Neuronal stem cell (in vitro differentiated cells): ENCODE measurements at places on chromosomes 11 and 22.
A peak's percentile ranks its signal among the peaks of the same experiment; 100 is the strongest.

- no peak for DNase-seq
Measured at GRCh38 chr11:44606472-44606871, 41.0 kb downstream of the CD82 start.

DNA sequence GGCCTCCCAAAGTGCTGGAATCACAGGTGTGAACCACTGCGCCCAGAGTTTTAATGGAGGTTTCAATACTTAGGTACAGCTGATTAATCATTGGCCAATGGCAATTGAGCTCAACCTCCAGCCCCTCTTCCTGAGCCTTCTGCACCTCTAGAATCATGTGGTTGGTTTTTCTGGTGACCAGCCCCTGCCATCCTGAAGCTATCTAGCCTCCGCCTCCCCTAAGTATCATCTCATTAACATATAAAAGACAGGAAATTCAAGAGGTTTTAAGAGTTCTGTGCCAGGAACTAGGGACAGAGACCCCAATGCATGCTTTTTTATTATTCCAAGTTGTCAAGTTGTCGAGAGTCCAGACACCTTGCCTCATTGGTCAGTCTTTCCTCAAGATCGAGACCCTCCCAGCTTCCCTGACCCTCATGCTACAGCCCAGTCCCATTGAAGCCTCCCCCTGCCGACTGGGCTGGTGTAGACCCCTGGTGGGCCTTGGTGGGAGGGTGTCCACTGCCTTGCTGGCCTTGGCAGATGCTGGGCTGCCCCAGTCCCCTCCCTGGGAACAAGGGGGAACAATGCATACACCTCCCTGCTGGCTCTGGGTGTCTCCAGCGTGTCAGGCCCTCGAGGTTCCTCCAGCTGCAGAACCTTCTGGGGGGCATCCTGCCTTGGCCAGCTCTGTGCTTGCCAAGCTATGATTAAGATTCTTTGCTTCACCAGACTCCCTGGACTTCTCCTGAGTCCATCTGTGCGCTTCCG, 148.0 kb downstream of the CTTN start:
- no peak for DNase-seq

DNA sequence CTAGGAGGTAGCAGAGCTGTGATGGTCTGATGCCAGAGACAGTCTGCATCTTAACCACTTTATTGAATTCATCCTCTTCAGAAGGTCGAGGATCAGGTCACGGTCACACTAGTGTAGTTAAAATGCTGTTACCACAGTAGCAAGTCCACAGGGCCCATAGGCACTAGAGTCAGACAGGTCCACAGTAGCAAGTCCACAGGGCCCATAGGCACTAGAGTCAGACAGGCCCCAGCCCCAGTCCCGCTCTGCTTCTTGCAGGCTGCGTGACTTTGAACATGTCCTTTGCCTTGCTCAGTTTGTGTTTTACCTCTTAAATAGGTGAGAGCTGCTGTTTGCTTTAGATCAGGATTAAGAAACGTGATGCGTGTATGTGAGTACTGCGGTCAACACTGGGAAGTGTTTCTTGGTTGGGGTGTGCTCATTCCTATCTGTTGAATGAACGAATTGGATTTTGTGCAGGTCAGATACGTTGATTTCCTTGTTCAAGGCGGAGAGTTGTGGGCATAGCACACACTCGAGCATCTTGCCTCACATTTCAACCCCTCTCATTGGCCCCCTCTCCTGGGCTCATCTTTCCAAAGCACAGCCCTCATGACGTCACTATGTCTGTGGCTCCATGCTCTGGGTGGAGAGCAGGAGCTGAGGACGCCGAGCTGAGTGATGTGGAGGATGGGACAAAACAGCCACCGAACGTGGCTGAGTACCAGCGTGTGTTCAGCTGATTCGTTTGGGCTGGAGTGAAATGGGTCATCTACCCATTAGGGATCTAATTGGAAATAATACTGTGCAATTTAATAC, 191.7 kb downstream of the TBC1D22A start:
- no peak for DNase-seq

DNA sequence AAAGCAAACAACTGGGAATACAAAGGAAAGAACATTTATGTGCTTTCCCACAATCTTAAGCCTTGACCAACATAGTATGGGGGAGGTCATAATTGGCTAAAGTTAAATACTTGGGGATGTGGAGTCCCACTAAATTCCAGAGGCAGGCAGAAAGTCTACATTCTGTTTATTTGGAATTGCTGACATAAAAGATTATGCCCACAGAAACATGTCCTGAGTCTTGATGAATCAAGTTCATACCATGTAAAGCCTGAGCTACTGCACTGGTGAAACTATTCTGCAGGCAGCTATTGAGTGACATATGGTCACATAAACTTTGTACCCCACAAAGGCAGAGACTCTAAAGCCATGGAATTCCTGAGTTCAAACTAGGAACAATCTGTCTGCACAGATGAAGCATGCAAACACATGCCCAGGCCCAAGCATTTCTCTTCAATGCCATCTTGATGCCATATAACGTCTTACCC, 69.9 kb upstream of the CHRM4 start:
- no peak for DNase-seq

DNA sequence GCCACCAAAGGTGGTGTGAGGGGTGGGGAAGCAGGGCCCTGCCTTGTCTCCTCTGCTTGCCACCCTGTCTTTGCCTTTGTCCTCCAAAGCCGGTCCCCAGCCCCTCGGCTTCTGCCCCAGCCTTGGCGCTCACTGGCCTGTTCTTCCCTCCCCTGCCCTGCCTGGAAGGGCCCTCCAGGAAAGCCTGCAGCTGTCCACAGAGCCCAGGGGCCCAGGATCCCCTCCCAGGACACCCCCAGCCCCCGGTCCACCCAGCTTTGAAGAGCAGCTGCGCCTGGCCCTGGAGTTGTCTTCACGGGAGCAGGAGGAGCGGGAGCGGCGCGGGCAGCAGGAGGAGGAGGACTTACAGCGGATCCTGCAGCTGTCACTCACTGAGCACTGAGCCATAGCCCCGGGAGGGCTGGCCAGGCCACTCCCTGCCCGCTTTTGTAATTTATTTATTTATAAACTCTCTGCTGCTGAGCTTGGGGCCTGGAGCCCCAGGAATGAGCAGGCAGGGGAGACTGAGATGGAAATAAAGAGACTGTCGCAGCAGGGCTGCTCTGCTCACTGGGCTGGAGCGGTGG, 1.3 kb upstream of the SSH3 start:
- no peak for DNase-seq

DNA sequence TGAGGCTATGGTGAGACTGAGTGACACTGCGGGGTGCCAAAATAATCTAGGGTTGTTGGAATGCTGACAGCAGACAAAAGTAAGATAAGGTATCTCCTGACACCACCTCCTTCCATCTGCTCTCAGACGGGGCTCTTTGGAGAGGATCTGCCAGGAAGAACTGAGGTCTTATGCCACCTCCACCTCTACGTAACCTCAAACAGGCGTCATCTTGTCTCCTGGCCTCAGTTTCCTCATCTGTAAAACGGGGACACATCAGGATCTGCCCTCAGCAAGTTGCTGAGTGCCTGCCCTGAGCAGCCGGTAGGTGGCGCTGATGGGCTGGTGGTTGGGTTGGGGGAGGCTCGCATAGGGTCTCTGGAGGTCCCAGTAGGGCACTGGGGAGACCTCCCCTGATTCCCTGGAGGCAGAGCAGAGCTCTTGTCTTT, 1.7 kb upstream of the MYEOV start:
- DNase-seq = peak; percentile 17

DNA sequence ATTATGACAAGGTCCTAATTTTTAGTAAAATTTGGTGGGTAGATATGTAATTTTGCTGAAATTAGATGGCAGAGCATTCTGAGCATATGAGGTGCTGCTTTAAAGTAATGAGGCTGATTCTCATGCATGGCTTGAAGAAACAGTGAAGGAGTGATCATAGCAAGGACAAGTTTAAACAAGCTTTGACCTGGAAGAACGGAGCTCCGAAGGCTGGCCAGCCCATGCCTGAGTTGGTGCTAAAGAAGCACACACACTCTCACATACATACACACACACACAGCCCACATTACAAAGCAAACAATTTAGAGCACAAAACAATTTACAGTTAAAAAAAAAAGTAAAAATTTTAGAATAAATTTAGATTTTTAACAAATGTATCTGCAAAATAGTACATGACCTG, 150.7 kb downstream of the DCDC1 start:
- DNase-seq = no peak

GRCh38 chr11:94129512-94130297, 1.1 kb downstream of the PANX1 start:
- no peak for DNase-seq

DNA sequence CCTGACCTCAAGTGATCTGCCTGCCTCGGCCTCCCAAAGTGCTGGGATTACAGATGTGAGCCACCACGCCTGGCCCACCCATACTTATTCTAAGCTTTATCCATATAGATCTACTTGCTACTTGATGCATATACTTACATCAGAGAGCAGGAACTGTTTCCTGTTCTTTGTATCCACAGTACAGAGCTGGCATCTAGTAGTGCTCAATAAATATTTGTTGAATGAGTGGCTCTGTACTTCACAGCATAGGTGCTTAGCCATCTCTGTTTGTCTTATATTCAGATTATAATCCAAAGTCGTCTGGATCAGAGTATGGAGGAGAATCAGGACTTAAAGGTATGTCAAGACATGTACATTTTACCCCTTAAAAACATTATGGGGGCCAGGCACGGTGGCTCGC, 38.6 kb upstream of the DLAT start:
- DNase-seq = no peak

- DNase-seq = no peak
Measured at GRCh38 chr11:78334109-78334508, 83.5 kb downstream of the GAB2 start.

DNA sequence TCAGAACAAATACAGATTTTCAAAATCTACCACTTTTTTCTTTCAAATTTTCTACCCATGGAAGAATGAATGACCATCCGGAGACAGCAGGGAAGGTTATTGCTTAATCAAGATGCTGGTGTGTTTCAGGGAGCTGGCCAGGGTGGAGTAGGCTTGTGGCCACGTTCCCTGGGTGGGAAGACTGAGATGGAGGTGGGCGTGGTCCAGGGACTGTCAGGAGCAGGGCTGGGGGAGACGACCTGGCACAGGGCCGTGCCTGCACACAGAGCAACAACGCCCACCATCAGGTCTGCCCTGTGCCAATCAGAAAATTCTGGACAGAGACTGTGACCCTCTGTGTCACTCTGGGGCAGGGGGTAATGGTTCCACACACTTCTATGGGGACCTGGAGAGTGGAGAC, 7.1 kb upstream of the APOBEC3H start:
- no peak for DNase-seq

DNA sequence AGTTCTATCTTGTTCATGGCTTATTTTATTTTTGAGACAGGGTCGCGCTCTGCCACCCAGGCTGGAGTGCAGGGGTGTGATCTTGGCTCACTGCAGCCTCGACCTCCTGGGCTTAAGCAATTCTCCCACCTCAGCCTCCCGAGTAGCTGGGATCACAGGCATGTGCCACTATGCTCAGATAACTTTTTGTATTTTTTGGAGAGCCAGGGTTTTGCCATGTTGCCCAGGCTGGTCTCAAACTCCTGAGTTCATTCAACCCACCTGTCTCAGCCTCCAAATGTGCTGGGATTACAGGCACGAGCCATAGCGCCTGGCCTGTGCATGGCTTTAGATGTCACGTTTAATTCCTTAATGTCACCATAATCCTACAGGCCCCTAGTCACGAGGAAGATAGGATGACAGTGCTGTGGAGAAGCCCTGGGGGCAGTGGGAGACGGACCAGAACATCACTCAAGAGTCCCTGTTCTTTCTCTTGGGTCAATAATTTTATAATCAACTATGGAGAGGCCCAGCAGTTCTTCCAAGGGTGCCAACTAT, 99.5 kb downstream of the RDX start:
- no peak for DNase-seq

- DNase-seq = no peak
Measured at GRCh38 chr11:64250415-64251015, 815 bp upstream of the PLCB3 start.

GRCh38 chr22:23070418-23071229, at the start of gene GNAZ:
Gene GNAZ (plus strand): TSS chr22:23070519. CDS start chr22:23095696, 25,177 bp downstream.
- DNase-seq = peak; percentile 51

DNA sequence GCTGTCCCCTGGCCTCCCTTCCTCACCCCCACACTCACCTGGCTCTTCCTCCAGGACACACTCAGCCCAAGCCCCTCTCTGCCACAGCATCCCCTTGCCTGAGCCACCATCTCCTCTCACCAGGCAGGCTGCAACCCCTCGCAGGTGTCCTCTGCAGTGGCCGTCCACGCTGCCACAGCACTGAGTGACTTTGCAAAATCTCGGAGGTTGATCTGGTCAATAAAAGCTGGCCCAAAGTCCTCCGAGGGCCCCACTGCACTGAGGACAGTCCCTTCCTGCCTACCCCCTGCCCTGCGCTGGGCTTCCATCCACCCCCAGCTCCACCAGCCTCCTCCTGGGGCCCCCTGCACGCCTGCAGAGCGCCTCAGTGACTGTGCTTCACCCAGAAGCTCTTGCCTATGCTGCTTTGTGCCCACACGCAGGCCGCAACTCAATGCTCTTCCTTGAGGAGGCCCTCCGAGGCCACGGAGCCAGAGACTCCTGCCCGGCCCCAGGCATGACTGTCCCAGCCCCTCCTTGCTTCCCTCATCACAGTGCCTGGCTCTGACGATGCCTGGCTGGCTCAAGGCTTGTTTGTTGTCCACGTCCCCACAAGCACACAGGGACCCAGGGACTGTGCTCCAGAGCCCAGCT, 30.8 kb upstream of the SLC22A12 start:
- no peak for DNase-seq

- no peak for DNase-seq
Measured at GRCh38 chr22:27911330-27911729, 7.7 kb downstream of the PITPNB start.

GRCh38 chr11:104895634-104896033, 2.6 kb downstream of the CASP12 start:
- no peak for DNase-seq

DNA sequence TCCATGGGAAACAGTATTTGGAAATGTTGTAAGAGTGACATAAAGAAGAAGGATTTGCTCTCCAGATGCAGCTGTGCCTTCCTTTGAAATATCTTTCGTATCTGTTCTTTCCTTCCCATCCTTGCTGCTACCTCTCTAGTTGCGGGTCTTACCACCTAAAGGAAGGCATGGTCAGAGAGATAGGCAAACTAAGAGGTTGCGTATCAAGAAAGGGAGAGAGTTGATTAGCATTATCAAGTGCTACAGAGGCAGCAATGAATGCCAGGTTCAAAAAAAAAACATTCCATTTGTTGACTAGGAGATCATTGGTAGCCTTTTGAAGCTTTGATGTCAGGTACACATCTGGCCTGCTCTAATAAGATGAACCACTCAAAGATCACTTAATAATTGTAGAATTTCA, 4.6 kb downstream of the GTPBP1 start:
- no peak for DNase-seq

GRCh38 chr11:55697817-55698216, 35.8 kb downstream of the OR4C6 start:
- DNase-seq = no peak

GRCh38 chr11:119371067-119371601, 10.4 kb downstream of the USP2 start:
- DNase-seq = no peak

- DNase-seq = no peak
Measured at GRCh38 chr11:129440028-129440713, 64.5 kb downstream of the BARX2 start.

- peak; percentile 79 for DNase-seq
Measured at GRCh38 chr11:131694526-131695424, 324.4 kb downstream of the NTM start.

- DNase-seq = no peak
Measured at GRCh38 chr22:38257181-38257580, 15.6 kb downstream of the TMEM184B start.

- DNase-seq = no peak
Measured at GRCh38 chr11:83152264-83152663, 4.7 kb upstream of the PCF11 start.
